ENCODE measurements at places on chromosomes 7 and 10.
A peak's percentile ranks its signal among the peaks of the same experiment; 100 is the strongest.

DNA sequence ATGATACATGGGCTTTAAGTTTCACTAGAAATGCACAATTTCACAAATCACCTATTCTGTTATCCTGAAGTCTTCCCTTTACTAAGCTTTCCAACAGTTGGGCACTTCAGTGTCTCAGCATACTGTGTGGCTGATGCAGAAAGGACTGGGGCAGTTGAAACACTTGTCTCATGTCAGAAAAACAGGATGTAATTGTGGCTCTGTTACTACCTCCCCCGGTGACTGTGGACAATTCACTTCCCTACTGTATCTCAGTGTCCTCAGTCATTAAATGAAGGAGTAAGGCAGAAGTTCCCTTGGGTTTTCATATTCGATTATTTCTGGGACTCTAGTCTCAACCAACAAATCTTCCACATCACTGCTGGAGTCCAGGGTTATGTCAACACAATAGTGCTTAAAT lies 17.9 kb downstream of the ANKRD22 start:
- no peak for DNase-seq

- DNase-seq: peak; percentile 33
These were observed 48.0 kb downstream of the BRAF start for GRCh38 chr7:140876519-140877248.

- DNase-seq: no peak
These were observed 116.6 kb upstream of the RSU1 start for GRCh38 chr10:16933783-16934182.

- no peak for DNase-seq
These were observed 400.7 kb upstream of the MKI67 start for GRCh38 chr10:128526791-128527375.

DNA sequence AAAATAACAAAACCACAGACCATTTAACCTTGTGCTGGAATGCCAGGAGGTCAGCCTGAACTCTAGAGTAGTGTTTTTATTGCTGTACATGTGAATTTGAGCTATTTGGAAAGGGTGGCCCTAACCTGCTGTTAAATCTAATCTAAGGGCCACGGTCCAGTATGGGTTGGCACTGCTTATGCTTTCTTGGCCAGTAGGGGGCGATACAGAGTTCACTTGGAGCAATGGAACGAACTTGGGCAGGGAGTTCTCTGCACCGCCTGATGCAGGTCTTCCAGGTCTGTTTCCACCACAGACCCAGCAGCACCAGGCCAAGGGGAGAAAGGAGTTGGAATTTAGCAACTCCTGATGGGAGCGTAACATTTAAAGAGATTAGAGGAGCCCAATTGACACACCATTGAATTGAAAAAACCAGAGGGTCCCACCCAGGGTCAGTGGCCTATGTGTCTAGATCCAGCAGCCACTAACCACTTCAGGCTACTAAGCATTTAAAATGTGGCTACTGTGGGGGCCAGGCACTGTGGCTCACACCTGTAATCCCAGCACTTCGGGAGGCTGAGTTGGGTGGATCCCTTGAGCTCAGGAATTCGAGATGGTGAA lies 75.7 kb upstream of the EFCAB10 start:
- no peak for DNase-seq

GRCh38 chr7:20504060-20504459 lies 111.4 kb upstream of the ABCB5 start:
- no peak for DNase-seq

GRCh38 chr7:13910805-13911551 lies 78.5 kb downstream of the ETV1 start:
- no peak for DNase-seq
